ENCODE measurements at places on chromosomes 6 and 20.

GRCh38 chr6:135176464-135176863, 4.6 kb upstream of the MYB start:
- no peak for DNase-seq

DNA sequence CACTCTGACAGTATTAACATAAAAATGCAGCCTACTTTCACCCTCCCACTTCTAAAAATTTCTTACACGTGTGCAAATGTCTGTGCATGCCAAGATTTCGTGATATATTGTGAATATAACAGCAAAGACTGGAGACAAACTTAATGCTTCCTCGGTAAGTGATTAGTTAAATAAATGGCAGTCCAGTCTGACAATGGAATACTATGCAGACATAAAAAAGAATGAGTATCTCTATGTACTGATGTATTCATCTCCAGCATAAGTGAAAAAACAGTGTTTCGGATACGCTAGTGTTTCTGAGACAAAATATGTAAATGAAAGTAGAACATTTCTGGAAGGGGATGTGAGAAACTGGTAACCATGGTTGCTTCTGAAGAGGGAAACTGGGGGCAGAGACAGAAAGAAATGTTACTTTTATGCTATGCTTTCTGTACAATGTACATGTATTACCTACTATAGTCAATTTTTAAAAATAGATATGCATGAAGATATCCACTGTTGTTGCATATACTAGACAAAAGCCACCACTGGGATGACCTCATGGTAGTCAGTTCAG, 7.0 kb downstream of the SLC22A23 start:
- no peak for DNase-seq

DNA sequence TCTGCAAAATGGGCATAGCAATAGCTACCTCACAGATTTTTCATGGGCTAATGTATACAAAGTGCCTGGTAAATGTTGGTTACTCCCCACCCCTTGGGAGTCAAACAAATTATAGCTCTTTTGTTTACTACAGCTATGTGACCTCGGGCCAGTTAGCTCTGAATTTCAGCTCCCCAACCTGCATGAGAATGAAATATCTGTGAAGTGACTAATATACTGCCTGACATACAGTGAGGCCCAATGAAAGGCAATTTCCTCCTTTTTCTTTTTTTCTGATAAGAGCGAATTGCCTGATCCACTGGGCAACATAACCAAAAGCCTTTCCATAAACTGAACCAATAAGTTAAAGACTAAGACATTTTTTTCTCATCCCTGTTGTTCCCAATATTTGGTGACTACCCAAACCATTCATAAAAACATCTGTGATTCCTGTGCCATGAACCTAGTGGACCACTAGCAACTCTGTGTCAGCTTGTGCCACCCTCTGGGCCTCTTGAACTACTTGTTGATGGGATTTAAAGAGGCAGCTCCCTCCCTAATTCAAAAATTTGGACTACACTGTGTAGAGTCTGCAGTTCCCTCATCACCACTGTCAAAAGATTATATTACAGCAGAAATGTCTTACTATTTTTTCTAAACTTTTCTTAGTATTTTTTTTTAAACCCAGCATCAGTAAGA, 91.9 kb upstream of the TMEM30A start:
- peak; percentile 33 for DNase-seq

DNA sequence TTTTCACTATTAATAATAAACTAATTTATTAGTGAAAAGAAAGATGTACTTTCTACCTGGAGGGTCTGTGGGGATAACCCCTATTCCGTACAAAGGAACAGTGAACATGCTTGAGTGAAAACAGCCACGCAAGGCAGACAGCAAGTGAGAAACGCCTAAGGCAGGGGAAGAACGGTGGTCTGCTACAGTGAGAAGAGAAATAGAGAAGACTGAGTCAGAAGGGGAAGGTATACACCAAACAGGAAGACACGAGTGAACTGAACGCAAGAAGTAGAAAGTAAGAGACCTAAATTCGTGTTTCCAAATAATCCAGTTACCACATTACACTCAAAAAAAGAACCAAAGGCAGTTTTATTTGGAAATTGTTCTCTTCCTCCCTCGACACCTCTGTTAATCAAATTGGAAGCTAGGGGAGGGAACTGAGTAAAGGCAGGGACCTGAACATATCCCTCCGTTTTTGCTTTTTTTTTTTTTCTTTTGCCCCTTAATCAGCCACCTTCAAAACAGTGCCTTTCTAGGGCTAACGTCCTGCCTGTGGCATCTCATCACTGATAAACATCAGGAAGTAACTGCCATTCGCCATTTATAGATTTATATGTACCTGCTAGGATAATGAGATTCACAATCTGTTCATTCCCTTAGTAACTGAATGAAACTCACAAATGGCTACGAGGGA, 48.9 kb downstream of the ATXN1 start:
- no peak for DNase-seq

GRCh38 chr20:25508083-25508770, 77.1 kb downstream of the NINL start:
- DNase-seq: peak; percentile 10

- DNase-seq: no peak
Measured at GRCh38 chr6:166157930-166158617, 9.6 kb downstream of the TBXT start.

- DNase-seq: peak; percentile 17
Measured at GRCh38 chr6:41940759-41941279, 789 bp downstream of the CCND3 start.

- DNase-seq: no peak
Measured at GRCh38 chr6:81763968-81764367, 11.5 kb upstream of the TENT5A start.

DNA sequence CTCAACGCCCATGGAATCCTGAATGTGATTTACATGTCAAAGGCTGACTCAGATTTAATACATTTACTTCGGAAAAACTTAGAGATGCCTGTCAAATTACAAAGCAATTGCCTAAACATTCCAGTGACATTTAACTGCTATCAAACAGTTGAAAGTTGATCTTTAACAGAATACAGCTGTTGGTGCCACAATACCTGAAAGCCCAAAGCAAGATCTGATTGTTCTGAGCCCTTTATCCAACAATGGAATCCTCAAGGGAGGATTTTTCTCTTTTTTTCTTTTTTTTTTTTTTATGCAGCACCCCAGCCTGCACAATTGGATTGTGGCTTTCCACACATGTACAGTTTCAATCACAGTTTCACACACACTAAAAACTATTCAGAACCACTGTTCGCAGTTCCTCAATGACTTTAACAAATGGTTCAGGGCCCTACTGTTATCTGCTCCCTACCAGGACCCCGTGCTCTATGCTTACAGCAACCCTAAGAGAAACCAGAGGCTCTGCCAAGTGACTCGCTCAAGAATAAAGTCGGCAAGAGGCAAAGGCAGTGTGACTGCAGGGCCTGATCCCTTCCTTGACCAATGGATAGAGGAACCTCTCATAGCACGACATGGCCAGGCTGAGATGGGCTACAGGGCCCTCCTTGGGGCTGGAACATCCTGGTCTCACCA, 33.3 kb downstream of the EPB41L2 start:
- DNase-seq: peak; percentile 70

- no peak for DNase-seq
Measured at GRCh38 chr6:13191461-13191860, 136.9 kb downstream of the TBC1D7 start.

DNA sequence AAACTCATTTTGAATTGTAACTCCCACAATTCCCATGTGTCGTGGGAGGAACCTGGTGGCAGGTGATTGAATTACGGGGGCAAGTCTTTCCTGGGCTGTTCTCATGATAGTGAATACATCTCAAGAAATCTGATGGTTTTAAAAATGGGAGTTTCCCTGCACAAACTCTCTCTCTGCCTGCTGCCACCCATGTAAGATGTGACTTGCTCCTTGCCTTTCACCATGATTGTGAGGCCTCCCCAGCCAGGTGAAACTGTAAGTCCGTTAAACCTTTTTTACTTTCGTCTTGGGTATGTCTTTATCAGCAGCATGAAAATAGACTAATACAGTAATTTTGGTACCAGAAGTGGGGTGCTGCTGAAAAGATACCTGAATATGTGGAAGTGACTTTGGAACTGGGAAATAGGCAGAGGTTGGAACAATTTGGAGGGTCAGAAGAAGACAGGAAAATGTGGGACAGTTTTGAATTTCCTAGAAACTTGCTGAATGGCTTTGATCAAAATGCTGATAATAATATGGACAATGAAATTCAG, 41.4 kb upstream of the SAMHD1 start:
- no peak for DNase-seq

All from fibroblast of skin of abdomen (primary cell).